Aorta (tissue), 5 donors: ENCODE measurements at places on chromosomes 7 and 10. TPM values are rescaled to one million over a fixed set of nuclear protein-coding genes. Genes with fewer than 3 reads are reported as not detected.
A peak's percentile ranks its signal among the peaks of the same experiment; 100 is the strongest.

Gene SORBS1
- total RNA-seq: 591 TPM

Gene KIF5B
- 111 TPM for total RNA-seq

Gene PLXNA4
- 22.7 TPM for total RNA-seq

Gene SPDYE3
- not detected for total RNA-seq

Gene ASAH2
- total RNA-seq: 5.2 TPM

Gene NACAD
- total RNA-seq: 15.7 TPM

Gene ZPBP
- total RNA-seq: not detected

DNA sequence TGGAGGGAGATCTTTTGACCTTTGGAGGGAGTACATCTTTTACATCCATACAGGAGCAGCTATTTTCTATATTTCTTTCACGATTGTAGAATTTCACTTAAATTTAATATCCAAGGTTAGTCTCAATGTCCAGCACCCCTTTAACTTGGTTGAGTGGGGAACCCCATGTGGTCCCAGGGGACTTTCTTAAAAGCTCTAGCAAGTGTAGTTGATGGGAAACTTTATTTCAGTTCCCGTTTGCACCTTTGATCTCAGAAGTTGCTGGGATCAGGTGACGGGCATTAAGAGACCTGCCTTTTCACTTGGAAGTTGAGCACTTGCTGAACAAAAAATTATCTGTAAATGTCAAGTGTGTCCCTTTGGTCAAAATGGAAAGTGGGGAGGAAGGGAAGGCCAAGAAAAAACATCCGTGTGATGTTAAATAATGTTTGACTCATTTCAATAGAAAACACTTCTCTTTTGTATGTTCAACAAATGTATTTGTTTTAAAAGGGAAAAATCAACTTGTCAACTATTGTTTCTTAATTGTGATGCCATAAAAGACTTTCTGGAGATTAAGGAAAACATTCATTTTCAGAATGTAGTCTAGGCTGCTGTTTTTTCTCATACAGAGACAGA, 370.1 kb upstream of the GALNT17 start:
- no peak overlapping the region for H3K27ac ChIP-seq
- no peaks in the 10 kb centered on the region for H3K36me3 ChIP-seq
- DNase-seq: no peak

DNA sequence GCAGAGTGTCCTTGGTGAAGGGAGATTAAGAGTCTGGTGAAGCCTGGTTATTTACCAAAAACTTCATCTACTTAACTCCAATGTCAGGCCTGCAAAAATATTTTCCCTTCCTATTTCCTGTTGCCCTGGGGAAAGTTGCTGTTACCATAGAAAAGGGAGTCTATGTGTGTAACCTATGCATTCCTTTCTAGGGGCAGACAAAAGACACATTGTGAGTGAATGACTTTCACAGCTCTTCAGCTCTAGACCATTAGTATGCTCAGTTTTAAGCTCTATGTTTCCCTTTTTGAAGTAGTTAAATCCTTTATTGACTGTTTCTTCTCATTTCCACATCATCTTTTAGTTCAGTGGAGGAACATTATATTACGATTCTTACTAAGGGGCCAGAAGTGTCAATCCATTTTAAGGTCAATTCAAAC, 45.6 kb upstream of the SGCE start:
- no peaks in the 10 kb centered on the region for H3K4me1 ChIP-seq
- no peaks in the 10 kb centered on the region for H3K27me3 ChIP-seq
- no peak for DNase-seq
- no peak overlapping the region for H3K27ac ChIP-seq
- H3K4me3 ChIP-seq: no peak overlapping the region

GRCh38 chr10:123522702-123523312, 143.3 kb upstream of the GPR26 start:
- no peak overlapping the region for H3K4me3 ChIP-seq
- no peak overlapping the region for H3K27ac ChIP-seq
- no peak for DNase-seq
- H3K36me3 ChIP-seq: no peaks in the 10 kb centered on the region
- H3K4me1 ChIP-seq: no peaks in the 10 kb centered on the region

DNA sequence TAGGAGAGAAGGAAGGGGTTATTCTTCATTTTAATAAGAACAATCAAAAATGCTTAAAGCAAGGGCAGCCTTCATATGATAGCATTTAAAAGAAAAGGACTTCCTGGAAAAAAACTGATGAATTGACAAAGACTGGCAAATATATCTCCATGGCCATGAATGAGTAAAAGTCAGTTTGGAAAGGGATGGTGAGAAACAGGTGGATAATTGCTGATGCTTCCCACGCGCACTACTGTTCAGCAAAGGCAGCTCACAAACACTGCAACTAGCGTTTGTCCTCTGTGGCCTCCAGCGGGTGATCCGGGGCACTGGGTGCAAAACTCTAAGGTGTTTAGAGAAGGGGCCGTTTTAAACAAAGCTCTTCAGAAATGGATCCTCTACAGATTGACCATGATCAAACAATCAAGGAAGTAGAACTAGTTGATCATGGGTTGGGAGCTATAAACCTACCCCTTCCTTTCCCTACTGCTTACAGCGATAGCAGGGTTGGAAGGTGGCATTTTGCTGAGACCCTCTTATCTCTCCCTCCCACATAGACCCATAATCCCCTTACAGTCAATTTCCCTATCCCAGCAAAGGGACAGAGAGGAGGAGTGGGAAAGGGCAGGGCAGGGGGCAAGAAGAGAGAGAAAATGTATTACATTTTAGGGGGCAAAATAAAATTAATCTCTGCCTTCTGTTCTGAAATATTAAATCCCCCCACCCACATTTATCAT, 53.8 kb downstream of the SMURF1 start:
- no peak overlapping the region for H3K4me3 ChIP-seq
- H3K4me1 ChIP-seq: peaks cover 2% of the 10 kb centered on the region
- no peaks in the 10 kb centered on the region for H3K27me3 ChIP-seq
- no peak for DNase-seq
- no peak overlapping the region for H3K27ac ChIP-seq

GRCh38 chr10:125802739-125803138, 20.3 kb downstream of the UROS start:
- H3K36me3 ChIP-seq: peaks cover 6% of the 10 kb centered on the region
- DNase-seq: no peak
- no peaks in the 10 kb centered on the region for H3K27me3 ChIP-seq
- H3K27ac ChIP-seq: no peak overlapping the region
- no peak overlapping the region for H3K4me3 ChIP-seq
- no peaks in the 10 kb centered on the region for H3K4me1 ChIP-seq

GRCh38 chr10:114647545-114648138, 10.4 kb downstream of the ABLIM1 start:
- H3K4me3 ChIP-seq: no peak overlapping the region
- H3K27ac ChIP-seq: no peak overlapping the region
- no peak for DNase-seq
- H3K36me3 ChIP-seq: no peaks in the 10 kb centered on the region
- no peaks in the 10 kb centered on the region for H3K4me1 ChIP-seq

DNA sequence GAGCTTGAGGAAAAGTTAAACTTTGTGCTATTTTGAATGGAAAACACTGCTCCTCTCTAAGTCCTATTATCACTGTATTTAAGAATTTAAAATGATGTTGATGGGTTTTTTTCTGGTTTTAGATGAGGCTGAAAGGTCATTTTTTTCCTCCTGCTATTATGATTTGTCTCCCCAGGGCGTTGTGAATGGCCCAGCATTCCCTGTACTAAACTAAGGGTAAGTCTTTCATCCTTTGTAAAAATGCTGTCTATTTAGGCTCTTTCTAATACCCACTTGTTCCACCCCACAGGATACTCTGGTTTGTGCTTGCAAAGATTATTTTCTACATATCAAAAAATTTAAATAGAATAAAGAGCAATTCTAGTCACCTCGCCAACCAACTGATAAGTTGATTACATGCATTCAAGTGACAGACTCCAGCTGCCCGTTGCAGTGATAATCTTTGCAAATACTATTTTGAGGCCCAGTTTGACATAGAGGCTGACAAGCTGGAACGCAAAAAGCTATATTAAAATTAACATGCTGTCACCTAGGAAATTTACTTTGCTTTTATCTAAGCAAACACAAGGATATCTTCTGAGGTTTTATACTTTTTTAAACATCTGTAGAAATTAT, 222.3 kb upstream of the TMEM229A start:
- no peaks in the 10 kb centered on the region for H3K27me3 ChIP-seq
- no peaks in the 10 kb centered on the region for H3K36me3 ChIP-seq
- H3K27ac ChIP-seq: no peak overlapping the region
- H3K4me3 ChIP-seq: no peak overlapping the region

DNA sequence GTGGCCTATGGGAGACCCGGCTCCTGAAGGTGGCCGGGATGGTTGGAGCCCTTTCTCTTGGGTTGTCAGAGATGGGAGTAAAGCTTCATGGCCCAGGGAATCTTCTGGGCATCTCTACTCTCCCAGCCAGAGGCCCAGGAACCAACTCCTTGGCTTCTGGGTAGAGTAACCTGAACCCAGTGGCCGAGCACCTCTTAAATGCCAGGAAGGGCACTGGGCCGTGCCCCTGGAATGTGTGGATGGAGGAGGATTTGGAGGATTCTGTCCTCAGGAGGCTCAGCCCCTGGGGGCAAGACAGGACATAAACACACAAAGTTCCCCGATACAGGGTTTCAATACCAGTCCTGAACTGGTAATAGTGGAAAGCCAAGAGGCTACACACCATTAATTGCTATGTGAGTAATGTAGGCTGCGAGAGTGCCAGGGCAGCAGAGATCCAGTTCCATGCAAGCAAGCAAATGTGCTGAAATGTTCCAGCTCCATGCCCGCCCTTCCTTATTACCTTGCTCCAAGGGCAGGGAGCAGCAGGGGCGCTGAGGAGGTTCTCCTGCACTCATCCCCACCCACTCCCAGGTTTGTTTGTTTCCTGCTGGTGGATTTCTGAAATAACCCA, 1.2 kb downstream of the PALD1 start:
- no peaks in the 10 kb centered on the region for H3K36me3 ChIP-seq
- H3K4me1 ChIP-seq: no peaks in the 10 kb centered on the region
- DNase-seq: no peak
- H3K27me3 ChIP-seq: no peaks in the 10 kb centered on the region
- no peak overlapping the region for H3K4me3 ChIP-seq

DNA sequence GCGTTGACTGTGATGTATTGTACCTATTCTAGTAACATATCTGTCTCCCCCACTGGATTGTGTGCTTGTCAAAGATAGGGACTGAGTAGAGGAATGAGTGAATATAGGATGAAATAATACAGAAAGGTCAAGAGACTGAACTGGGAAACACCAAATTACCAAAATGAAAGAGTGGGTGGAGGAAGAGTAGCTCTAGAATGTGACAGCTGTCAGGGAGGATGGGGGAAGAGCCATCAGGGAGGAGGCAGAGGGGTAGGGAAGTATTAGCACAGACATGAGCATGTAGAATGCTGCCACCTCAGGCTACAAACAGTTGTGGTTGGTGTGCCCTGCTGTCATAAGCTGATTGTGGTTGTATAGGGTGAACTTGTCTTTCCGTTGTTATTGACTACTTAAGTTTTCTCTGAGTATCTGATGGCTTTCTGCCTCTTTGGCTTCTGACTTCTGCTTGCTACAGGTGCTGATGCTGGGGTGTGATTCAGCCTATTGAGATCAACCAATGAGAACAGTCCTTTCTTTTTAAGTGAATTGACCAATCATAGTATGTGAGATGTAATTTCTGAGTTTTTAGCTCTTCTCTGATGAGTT, 5.6 kb downstream of the CCSER2 start:
- peaks cover 3% of the 10 kb centered on the region for H3K4me1 ChIP-seq
- H3K4me3 ChIP-seq: no peak overlapping the region
- H3K36me3 ChIP-seq: no peaks in the 10 kb centered on the region
- no peak for DNase-seq
- H3K27me3 ChIP-seq: no peaks in the 10 kb centered on the region
- H3K27ac ChIP-seq: no peak overlapping the region

DNA sequence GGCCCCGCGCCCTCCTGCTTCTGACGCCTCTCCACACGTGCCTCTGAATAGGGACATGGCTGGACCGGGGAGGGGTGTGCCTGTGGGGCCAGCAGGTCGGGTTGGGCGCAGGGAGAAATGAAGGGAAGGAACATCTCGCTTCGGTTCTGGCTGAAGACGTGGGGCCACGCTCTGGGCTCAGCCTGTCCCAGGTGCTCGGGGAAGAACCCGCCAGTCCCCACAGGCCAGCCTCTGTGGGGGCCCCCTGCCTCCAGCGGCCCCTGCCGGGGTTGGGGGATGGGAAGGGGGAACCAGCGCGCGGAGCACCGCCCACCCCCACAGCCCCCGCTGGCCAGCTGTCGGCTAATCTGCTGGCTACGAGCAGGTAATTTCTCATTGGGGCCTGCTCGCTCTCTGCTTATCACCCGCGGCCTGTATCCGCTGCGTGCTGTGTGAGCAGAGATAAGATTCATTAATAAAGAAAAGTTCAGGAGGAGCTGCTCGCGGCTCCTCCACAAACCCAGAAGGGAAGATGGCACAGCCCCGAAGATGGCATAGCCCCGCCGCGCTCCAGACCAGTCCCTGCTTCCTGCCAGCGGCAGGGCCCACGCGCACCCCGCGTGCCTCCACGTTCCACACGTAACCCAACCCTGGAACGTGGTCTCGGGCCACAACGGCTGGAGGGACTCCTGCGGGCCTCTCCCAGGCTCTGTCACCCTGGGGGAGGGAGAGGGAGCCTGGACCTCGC, 186.2 kb downstream of the ELFN1 start:
- H3K4me3 ChIP-seq: no peak overlapping the region
- H3K27ac ChIP-seq: no peak overlapping the region
- DNase-seq: peak; percentile 30
- no peaks in the 10 kb centered on the region for H3K4me1 ChIP-seq

DNA sequence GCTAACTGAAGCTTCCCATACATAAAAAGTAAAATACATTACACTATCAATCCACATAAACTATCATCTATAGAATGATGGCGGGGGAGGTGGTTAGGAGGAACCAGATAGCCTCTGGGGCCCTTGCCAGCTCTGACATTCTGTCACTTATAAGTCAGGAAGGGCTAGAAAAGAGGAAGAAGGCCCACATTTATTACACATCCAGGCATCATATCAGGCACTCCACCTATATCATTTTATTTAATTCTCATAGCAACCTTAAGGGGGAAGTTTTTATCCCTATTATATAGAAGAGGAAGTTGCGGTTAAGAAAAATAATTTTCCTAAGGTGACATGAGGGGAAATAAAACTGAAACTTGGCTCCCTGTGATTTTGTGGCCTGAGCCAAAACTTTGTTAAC, 29.9 kb downstream of the HEPACAM2 start:
- no peak for DNase-seq
- no peak overlapping the region for H3K4me3 ChIP-seq
- H3K27ac ChIP-seq: no peak overlapping the region
- no peaks in the 10 kb centered on the region for H3K27me3 ChIP-seq
- H3K4me1 ChIP-seq: no peaks in the 10 kb centered on the region
